ENCODE measurements at places on chromosomes 12 and 14.

DNA sequence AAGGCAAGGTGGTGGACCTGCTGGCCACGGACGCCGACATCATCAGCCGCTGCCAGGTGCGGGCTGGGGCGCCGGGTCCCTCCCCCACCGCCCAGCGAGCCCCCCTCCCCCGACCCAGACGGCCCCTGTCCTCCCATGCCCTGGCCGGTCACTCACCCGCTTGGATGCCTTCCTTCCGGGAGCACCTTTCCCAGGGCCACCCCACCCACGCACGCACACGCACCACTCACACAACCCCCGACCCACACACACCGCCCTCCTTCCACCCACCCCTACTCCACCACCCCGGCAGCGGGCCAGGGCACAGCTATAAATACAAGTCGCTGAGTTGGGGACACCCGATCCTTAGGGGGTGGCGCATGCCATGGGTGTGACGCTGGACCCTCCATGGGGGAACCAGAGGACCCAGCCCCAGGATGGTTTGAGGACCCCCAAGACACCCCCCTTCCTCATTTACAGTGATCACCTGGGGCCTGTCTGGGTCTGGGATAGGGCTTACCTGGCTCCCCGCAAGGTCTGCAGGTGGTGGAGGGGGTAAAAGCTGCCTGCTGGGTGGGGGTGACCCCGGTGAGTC lies 465 bp downstream of the ADSS1 start:
- DNase-seq = peak; percentile 68

- DNase-seq = peak; percentile 14
Measured at GRCh38 chr14:30142216-30142615, 214.6 kb upstream of the PRKD1 start.

DNA sequence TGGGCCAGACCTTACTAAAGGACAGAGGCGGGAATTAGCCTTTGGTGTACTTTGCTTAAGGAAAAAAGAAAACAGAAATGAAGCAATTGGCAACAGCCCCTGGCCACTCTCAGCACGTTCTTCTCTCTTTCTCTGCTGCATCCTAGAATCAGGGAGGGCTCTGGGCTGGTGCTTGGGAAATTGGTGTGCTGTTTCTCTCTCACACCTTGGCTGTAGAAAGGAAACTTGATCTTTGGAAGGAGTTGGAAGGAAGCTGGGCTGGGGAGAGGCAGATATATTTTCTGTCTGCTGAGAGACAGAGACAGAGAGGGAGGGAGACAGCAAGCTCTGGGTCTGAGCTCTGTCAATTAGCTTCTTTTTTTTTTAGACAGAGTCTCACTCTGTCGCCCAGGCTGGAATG lies 27.4 kb downstream of the NOS1 start:
- DNase-seq = peak; percentile 73

DNA sequence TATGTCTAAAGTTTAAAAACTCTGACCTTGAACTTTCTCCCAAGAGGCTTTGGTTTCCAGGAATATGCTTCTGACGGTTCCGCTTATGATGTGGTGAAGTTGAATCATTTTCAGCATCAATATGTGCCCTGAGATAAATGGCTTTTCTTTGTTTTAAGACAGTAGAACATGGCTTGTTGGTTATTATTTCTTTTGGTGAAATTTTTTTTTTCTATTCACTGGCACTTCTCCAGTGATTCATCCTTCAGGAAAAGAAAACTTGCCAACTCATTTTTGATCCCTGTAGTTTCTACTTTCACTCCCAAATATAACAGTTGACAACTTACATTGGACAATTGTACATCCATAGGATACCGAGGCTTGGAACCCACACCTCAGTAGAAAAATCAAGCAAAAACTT lies 1301.2 kb upstream of the FLRT2 start:
- peak; percentile 32 for DNase-seq

- no peak for DNase-seq
Measured at GRCh38 chr14:63467440-63468072, 75.6 kb downstream of the PPP2R5E start.

- no peak for DNase-seq
Measured at GRCh38 chr12:6178981-6179761, 21.0 kb upstream of the CD9 start.

DNA sequence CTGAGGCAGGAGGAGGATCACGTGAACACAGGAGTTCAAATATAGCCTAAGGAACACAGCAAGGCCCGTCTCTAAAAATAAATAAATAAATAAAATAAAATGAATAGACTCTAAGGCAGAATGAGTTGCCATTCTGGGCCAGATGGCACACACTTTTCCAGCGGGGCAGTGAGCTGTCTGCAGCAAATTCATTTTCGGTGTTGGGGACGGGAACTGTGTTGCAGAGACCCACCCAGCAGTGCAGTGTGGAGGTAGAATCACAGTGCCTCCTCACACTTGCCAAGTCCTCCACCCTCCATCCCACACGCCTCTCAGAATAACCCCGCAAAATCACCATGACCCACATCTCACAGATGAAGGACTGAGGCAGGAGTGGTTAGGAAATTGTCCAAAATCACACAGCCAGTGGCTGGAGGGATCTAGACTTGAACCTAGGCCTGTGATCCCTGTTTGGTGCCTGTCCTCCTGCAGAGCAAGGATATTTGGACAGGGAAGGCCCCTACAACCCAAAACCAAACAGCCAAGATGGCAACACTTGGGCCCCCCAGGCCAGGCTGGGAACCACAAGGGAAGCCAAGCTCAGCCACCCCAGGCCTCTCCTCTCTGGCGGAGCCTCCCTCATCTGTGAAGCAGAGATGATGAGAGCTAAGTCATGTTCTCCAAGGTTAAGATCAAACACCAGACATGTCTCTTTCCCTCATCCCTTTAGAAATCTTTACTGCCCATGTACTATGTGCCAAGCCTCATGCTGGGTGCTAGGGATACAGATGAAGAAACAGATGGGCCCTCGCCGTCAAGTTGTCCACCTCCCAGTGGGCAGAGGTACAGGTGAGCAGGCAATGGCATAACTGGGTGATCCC lies 152.7 kb downstream of the DPF3 start:
- no peak for DNase-seq

DNA sequence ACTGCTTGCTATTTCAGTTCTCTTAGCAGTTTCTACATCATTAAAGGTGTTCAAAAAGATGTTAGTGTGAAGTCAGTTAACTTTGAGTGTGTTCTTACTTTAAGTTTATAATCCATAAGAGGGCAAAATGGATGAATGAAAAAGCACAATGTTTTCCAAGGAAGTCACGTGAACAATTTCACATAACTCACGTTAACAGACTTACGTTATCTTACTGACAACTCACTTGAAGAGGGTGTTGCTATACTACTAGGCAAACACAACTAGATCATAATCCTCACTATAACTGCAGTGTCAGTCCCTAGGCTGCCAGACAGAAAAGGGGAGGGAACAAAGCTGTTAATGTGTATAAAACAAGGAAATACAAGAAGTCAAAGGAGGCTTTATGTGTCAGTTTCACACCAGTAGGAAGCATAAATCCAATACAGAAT lies 6.4 kb downstream of the SLC2A13 start:
- DNase-seq = peak; percentile 12

DNA sequence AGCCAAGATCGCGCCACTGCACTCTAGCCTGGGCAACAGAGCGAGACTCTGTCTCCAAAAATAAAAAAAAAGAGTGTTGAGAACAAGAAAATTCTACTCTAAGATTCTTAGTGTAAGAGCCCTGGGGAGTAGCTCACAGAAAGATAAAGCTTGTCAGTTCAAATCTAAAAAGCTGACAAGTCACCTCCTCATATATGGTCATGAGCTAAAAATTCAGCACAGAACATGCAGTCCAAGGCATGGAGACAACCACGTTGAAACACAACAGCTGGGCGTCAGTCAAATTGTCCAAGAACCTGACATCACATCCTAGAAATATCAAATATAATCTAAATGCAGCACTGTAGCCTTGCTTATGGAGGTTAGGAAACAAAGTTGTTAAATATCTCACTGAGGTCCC lies 47.8 kb downstream of the CLIP1 start:
- DNase-seq = no peak

DNA sequence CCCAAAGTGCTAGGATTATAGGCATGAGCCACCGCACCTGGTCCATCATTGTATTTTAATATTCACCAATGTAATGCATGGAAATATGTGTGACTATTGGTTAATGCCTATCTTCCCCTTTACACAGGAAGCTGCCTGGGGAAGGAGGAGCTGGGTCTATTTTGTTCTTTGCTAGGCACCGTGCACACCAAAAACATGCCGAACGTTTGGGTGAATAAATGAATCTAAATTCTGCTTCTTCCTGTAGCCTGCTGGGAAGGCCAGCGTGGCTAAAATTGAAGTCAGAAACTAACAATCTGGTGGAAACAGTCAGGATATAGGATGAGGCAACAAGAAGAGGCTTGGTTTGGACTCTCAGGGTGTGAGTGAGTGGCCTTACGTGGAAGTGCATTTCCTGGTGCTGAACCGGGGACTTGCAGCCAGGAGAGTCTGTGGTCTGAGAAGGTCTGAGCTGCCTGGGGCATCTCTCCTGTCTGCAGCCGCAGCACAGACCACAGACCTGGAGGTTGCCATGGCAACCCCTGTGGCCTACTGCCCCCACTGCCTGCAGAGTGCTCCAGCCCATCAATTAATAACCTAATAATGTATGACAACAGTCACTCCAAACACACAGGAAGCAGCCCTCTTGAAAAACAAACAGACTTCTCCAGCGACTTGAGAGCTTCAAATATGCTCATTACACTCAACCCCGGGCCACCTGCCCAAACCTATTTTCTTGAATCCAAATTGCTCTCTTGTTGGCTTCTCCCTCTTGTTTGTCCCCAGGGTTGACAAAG lies 5.5 kb upstream of the GPR68 start:
- DNase-seq = no peak

GRCh38 chr14:52325126-52325525 lies 11.0 kb downstream of the PTGER2 start:
- peak; percentile 60 for DNase-seq

DNA sequence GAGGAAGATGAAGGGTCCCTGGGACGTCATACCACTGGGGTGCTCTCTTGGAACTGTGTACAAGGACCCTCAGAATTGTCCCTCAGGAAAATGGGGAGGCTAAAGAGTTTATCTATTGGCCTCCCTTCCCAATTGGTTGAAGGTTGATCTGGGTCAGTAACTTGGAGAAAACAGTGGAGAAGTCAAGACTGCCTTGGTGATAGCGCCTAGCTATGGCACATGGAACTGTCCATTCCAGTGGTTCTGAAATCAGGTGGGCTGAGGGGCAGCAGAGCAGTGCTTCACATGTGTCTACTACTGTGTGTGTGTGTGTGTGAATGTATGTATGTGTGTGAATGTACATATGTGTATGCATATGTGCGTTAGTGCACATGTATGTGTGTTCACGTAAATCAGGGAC lies 316.1 kb downstream of the AACS start:
- no peak for DNase-seq

DNA sequence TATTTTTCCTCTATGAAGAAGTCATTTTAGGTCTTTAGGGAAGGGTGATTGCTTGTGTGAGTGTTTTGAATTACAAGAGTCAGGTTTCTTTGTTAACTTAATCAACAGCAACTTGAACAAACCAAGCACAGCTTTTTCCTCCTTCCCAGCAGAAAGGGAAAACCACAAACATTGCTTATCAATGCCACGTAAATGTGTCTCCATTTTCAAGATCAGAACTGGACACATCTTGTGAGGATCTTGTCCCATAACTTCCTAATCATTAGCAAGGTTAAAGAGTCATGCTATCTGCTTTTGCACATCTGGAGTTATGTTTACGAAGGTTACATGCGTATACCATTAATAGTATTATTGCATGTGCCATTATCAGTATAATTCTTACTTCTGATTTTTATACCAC lies 248.0 kb upstream of the FLRT2 start:
- DNase-seq = no peak

DNA sequence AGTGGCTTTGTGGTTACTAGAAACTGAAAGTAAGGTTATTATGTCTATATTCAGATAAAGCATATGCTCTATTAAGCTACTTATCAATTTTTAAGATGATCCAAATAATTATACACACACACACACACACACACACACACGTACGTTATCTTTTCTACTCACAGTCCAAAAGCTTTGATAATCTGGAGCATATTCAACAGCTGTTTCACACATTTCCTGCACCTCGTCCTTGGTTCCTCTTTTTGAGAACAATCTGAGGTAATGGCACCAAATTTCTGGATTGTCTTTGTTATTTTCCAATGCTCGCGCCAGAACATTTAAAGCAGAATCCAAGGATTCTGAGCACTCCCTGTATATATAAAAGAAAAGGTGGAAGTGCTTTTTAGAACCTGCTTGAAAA lies 37.5 kb downstream of the ZFC3H1 start:
- DNase-seq = peak; percentile 81

DNA sequence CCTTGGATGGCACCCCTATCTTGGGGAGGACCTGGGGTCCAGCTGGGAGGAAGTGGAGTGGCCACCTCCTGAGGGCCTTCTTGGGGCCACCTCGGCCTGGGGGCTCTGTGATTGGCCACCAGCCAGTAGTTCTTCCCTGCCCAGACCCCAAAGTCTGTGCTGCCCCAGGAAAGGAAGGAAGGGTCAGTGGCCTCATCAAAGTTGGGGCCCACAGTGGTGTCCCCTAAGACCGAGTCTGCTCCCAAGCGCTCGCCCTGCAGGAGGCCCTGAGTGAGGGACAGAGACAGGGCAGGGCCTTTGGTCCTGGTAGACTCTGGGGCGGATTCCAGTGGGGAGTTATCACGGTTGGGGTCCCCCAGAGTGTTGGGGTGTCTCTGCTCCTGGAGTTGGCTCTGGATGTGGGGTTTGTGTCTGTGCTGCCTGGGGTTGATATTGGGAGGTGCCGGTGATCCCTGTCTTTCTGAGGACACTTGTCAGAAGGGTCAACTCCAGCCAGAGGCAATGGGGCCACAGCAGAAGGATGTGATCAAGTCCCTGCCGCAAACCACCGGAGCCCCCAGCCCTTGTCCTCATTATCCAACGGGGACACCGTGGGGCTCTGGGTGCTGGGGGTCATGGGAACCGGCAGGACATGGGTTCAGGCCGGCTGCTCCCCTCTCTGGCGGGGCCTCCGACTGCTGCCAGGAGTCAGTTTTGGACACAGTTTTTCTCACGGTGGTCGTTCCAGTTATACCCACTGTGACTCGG lies 364.3 kb downstream of the TMEM121 start:
- DNase-seq = no peak

DNA sequence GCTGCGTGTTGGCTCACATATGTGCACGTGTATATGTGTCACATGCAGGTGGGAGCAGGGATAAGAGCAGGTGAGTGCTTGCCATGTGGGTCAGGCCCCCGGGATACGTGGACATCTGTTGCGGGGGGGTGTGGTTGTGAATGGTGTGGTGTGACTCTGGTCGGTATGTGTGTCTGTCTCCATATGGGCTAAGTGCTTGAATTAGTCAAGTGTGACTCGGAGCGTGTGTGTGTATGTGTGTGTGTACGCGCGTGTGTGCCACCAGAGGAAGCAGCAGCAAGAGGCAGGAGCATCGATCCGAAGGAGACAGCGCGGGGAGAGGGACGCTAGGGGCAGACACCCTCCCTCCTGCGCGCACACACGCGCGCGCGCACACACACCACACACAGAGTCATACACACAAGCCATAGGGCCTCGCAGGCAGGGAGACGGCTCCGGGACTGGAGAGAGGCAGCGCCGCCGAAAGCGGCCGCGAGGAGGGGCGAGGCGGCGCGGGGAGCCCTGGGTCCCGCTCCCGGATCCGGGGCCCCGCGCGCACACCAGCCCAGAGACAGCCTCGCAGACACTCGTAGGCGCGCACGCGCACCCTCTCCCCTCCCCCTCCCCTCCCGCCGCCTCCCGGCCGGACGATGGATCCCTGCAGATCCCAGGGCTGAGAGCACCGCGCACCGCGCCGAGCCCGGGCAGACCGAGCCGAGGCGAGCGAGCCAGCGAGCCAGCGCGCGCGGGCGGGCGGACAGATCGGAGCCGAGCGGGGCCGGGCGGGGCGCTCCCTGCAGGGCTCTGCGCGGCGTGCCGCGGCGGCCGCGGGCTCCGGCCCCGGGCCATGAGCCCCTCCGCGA lies at the start of gene ASIC1:
ASIC1 (plus strand) TSS at position 597 of the 842 bp plus-strand sequence. CDS start 1,171 bp downstream, outside the sequence.
- peak; percentile 87 for DNase-seq

Data from muscle of leg (tissue), 16 donors.